Stimulated activated CD4-positive, alpha-beta T cell treated with anti-CD3 and anti-CD28 coated beads, TNF-alpha, amount 100 ng/mL, for 1 hour (primary cell): ENCODE measurements at places on chromosomes 2 and 18.

- no peak for DNase-seq
These were observed 76.5 kb downstream of the STRN start for GRCh38 chr2:36889795-36890194.

GRCh38 chr2:30664761-30665358 lies 142.4 kb downstream of the CAPN13 start:
- no peak for DNase-seq

DNA sequence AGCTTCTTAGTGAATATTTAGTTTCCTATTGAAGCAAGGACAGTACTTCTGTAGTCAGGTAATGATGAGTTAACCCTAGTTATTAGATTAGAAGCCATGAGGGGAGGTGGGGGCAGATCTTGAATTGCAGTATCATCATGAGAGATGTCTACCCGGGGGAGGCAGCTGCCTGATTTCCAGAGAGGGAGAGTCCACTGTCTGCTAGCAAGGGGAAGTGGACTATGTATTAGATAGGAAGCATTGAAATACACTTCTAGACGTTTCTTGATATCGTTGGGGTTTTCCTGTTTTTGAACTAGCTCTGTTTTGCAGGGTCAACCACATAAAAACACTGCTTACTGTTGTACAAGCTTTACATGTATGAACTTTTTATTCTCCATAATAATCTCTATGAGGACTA lies 38.8 kb downstream of the APLF start:
- DNase-seq, result no peak

DNA sequence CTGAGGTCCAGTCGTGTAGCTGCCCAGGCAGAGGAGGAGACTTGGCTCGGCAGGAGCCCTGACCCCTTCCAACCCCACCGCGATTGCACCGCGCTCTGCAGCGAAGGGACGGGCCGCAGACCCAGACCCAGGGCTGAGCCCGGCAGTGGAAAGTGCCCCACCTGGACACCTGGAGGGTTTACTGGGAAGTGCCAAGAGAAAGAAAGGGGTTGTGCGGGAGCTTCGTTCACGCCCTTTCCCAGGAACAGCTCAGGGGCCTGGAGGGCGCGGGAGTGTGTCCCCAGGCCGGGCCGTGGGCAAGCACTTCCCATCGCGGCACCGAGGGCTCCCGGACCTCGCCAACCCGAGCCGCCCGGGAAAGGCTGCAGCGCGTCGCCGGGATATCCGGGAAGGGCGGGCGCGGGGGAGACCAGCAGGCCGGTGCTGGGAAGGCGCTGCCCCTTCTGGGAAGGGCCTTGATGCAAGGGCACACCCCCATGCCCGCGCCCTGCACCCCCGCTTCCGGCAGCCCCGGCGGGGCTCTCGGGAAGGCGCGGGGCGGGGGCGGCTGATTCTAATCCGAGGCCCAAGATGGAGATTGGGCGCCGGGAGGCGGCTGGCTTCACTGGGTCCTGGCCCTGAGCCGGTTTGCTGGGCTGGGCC lies 36.1 kb upstream of the MRPL33 start:
- DNase-seq, result no peak

- no peak for DNase-seq
These were observed 18.7 kb upstream of the CCDC102B start for GRCh38 chr18:68779169-68779568.

- no peak for DNase-seq
These were observed 61.4 kb upstream of the TFCP2L1 start for GRCh38 chr2:121346407-121346806.

DNA sequence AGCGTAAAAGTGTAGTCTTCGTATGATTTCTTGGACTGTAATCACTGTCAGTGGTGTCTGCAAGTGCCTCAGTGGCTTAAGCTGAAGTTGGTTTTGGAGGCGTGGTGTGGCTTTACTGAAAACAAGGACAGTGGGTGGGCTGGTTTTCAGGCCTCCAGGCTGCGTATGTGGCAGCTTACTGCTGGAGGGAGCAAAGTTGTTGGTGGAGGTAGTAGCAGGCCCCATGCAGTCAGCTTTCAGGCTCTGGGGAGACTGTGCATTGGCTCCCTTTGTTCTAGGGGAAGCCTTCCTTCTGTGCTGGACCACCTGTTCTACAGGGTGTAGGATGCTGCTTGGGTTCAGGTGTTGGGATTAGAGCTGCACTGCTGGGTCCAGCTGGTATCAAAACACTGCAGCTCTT lies 91.6 kb downstream of the NCK2 start:
- DNase-seq, result no peak
